ENCODE measurements at places on chromosomes 13 and 19.
A peak's percentile ranks its signal among the peaks of the same experiment; 100 is the strongest.

DNA sequence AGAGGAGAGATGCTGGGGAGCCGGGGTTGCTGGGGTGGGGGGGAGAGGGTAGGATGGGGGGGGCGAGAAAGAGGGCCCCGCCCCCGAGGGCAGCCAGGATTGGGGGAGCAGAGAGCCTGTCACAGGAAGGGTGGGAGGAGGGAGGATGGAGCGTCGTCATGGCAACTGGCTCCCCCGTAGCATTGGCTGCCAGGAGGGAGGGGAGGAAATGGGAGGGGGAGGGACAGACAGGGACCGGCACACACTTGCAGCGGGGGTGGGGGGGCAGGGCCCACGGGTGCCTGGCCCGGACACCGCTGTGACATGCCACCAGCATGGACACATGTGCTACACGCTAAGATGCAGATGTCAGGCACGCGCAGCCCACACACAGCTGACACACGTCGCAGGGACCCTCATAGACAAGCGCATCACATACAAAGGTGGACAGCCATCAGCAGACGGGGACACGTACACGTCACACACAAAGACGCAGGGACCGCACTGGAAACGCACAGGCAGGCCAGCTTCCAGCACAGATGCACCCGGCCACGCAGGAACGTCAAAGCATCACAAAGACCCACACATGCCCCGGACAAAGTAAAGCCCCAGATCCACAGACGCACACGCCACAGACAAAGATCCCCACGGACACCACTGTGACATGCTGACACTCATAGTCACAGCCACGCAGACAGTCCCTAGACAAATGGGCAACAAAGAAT is at the start of gene LMTK3:
Gene LMTK3 (minus strand): TSS at position 36 of the 704 bp plus-strand sequence. CDS start 259 bp downstream, outside the sequence.
- no peak for DNase-seq

- DNase-seq: no peak
These were observed 80.1 kb downstream of the KLF5 start for GRCh38 chr13:73138638-73139491.

- DNase-seq: no peak
These were observed 24.1 kb downstream of the DCT start for GRCh38 chr13:94455414-94455813.

- no peak for DNase-seq
These were observed 4.7 kb downstream of the F7 start for GRCh38 chr13:113110048-113110851.

- no peak for DNase-seq
These were observed 28.4 kb downstream of the TMTC4 start for GRCh38 chr13:100646030-100646673.

GRCh38 chr13:78078168-78078567 is 159.5 kb upstream of the EDNRB start:
- DNase-seq: no peak

DNA sequence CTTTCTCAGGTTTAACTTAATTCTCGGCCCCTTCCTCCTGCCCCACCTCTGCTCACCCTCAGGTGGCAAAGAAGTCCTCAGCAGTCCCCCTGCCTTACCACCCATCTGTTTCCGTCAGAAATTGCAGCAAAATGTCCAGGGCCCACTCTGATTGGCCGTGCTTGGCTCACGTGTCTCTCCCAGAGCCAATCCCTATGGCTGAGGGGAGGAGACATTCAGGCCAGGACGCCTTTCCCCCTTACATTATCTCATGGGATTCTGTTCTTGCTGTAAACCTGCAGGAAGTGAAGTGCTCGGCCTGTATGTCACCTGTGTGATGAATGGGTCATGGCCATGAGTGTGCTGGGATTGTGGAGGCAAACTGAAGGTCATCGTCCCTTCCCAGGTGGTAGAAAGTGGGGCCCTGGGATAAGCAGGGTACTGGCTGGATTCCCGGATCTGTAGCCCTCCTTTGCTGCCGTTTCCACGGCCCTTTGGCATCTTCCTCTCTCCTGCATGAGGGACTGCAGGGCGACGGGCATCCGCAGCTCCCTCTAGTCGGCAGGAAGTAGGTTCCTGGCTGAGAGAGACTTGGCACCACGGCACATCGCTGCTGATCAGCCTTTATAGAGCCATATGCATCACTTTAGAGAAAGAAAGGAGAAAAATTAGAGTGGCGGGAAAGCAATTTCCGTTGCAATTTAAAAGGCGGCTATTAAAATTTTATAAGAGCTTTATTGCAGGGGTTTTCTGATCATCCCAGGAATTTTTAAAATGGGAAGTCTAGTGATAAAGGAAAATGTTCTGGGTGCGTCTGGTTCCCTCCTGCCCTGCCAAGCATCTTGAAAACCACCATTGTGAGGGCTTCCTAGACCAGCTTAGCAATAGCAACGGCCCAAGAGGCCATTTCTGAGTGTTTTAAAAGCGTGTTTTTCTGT is 118.2 kb downstream of the SIPA1L3 start:
- DNase-seq: no peak

DNA sequence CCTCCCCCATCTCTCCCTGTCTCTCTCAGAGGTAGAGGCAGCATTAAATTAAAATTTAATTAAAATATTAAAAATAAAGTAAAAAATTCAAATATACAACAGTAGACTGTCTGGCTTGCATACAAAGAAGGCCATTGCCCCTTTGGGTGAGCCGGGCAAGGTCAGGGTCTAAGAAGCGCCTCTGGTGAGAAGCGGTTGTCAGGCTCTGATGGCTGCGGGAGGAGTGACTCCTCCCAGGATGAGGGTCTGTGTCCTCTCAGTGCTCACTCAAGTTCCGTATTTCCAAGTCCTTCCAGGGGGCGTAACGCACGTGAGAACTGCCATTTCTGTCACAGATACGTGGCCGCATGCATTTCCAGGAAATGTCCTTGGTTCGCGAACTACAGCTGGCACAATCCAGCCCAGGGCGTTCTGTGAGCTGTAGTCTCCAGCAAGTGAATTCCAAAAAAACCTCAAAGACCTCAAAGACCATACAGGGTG is 737 bp upstream of the ZNF181 start:
- DNase-seq: peak; percentile 14

DNA sequence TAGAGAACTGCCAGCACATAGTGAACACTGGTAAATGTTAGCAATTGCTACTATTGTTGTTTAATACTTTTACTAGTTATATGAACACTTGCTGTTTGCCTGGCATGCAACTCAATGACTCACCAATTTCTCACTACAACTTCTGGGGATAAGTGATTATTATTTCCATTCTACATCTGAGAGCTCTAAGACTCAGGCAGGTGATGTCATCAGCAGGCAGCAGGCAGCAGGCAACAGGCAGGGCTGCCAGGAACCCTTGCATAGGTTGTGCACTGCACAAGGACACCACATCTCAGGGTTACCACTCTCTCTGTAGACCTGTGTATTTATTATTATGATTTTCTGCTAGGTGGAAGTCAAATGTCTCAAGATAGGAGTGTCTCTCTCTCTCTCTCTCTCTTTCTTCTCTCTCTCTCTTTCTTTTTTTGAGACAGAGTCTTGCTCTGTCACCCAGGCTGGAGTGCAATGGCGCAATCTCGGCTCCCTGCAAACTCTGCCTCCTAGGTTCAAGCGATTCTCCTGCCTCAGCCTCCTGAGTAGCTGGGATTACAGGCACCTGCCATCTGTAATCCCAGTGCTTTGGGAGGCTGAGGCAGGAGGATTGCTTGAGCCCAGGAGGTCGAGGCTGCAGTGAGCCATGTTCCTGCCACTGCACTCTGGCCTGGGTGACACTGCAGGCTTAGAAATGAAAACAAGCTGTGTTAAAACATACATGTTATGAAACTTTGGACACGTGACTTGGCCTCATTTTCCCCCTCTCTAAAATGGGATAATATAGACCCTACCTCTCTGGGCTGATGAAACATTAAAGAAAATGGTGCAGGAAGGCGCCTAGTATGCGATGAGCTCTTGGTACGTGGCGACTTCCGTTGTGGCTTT is 22.7 kb downstream of the HPN start:
- DNase-seq: no peak

DNA sequence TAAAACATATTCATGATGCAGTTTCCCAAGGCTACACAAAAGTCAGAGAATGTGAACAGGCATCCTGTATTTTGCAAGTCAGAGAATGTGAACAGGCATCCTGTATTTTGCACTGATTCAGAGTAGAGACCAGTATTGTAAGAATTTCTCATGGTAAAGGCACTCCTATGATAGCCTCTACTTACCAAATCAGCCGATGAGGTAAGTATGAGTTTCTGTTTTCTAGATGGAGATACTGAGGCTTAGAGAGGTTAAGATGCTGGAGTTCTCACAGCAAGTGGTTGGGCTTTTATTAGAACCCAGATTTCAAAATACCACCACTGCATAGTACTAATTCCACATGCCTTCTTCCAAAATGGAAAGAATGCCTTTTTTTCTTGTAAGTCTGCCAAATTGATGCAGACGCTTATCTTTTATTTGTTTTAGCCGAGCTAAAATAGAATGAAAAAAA is 12.3 kb downstream of the TPT1 start:
- DNase-seq: no peak

DNA sequence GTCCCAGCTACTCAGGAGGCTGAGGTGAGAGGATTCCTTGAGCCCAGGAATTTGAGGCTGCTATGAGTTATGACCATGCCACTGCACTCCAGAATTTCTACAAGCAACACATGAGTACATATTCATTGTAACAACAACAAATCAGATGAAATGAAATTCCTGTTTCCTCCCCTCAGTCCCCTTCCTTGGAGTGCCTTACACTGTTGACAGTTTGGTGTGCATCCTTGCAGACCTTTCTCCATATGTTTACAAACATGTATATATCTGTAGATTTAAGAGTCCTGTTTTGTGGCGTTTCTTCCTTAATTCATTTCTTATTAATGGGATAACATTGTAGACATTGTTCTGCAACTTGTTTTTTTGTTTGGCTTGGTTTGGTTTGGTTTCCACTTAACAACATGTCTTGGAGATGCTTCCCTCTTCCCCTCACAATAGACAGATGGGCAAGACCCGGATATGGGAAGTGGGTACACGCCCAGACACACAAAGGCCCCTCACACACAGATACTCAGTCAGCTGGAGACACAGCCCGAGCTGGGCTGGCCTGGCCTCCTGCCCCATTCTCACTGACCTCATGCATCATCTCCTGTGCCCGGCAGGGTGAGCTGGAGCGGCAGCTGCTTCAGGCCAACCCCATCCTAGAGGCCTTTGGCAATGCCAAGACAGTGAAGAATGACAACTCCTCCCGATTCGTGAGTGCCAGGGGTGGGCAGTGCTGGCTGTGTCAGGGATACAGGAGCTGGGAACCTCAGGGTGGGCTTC is 21.7 kb downstream of the MYH14 start:
- no peak for DNase-seq

- DNase-seq: peak; percentile 39
These were observed 32.7 kb downstream of the DHX34 start for GRCh38 chr19:47381653-47382279.
